ENCODE measurements at places on chromosomes 4 and X. TPM values are rescaled to one million over a fixed set of nuclear protein-coding genes. Genes with fewer than 3 reads are reported as not detected.

Gene OTUD6A
- polyA plus RNA-seq = not detected

Gene RS1
- not detected for polyA plus RNA-seq

Gene TMEM129
- 22.6 TPM for polyA plus RNA-seq

Gene REELD1
- polyA plus RNA-seq = 0.11 TPM

DNA sequence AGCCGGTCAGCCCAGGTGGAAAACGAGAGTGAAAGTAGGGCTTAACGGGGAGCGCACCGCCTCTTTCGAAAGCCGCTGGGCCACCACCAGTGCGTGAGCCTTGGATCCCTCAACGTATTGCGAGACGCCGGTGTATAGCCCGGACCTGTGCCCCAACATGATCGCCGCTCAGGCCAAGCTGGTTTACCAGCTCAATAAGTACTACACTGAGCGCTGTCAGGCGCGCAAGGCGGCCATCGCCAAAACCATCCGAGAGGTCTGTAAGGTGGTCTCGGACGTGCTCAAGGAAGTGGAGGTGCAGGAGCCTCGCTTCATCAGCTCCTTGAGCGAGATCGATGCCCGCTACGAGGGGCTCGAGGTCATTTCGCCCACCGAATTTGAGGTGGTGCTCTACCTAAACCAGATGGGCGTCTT, 929 bp downstream of the MAB21L2 start:
- no peak for DNase-seq

DNA sequence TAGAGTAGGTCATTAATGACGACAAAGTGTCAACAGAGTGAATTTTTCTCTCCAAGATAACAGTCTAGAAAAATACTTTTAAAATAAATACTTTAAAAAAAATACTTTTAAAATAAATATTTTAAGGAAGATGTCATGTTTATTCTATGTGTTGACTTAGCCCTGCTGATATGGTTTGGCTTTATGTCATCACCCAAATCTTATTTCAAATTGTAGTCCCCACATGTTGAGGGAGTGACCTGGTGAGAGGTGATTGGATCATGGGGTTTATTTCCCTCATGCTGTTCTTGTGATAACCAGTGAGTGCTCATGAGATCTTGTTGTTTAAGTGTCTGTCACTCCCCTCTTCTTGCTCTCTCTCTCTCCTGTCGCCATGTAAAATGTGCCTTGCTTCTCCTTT, 754.9 kb upstream of the SLIT2 start:
- DNase-seq = no peak

GRCh38 chr4:7610022-7610670, 175.4 kb upstream of the PSAPL1 start:
- DNase-seq = no peak

- DNase-seq = no peak
Measured at GRCh38 chrX:16312761-16313623, 145.7 kb downstream of the MAGEB17 start.

GRCh38 chr4:128560754-128561495, 248.6 kb upstream of the JADE1 start:
- DNase-seq = no peak
